ENCODE measurements at places on chromosomes 2 and 18.

- no peak for DNase-seq
These were observed 42.4 kb downstream of the TCF7L1 start for GRCh38 chr2:85175369-85176299.

DNA sequence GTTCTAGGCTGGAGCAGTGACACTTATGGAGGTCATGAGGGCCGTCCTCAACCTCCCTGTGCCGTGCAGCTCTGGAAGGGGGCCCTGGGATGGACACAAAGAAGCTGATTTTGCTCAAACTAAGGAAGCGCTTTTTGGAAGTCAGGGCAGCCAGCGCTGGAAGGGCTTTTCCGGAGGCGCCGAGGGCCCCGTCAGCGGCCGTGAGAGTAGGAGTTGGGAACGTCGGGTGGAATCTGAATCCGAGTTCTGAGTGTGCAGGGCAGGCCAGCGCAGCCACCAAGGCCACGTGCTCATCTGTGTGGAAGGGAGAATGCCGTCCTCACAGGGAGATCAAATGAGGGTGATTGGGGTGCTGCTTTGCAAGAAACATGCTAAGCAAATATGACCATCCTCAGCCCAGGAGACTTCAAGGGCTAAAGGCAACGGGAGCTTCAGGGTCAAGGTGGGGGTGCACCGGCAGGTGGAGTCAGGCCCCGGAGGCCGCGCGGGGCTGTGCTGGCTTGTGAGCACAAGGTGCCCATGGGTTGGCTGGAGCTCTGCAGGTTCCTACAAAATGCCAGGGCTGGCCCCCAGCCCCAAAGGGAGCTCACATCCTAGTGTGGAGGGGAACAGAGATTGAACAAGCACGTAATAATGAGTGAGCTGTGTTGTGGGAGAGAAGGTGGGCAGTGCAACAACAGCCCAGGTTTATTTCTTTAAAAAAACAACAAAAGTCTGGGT is 70.4 kb upstream of the HPCAL1 start:
- DNase-seq: no peak

GRCh38 chr2:118257696-118258095 is 169.4 kb downstream of the INSIG2 start:
- no peak for DNase-seq

DNA sequence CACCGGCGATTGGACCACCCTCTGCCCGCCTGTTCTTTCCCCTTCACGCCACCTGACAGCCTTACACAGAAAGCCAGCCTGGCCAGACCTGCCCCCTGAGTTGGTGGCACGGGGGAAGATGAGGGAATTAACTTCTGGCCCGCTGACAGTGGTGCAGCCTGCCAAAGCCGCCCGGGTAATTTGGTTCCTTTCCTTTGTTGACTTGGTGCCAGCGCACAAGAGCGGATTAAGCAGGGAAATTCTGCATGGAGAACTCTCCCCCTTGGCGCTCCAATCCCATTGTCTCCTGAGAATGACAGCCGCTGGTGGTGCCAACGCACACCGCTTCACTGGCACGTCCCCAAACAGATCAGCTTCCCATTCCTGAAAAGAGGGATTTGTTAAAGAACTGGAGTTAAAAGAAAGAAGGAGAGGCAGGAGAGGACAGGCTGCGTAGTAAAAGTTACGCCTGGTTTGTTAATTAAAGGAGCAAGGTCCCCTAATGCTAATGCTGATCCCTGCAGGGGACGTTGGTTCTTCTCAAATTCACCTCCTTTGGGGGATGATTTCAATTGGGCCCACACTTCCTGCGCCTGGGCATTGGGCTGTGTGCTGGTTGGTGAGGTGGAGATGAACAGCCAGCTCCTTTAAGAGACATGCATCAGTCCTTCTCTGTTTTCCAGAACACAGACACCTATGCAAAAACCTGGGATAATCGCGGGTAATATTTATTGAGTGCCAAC is 286.8 kb downstream of the MYCN start:
- DNase-seq: no peak

DNA sequence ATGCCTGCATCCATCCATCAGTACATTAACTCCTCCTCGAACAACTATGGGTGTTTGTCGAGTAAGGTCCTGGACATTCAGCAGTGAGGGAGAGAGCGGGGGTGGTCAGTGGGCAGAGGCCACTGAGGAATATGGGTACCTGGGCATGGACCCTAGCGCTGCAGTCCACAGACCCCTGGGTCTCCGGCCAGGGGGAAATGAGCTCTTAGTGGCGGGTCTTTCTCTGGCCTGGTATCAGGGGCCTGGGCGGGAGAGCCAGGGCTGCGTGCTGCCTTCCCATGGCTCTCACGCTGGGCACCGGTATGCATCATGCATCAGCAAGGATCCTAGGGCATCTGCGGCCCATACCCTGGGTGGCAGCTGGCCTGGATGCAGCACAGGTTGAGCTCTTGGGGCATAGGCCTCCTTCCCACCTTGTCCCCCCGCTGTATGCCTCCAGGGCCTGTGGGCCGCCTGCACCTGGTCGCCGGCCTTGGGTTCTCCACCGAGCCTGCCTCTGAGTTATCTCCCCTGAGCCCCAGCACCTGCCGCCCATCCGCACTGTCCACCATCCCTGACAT is 1.3 kb upstream of the MOCOS start:
- DNase-seq: no peak

DNA sequence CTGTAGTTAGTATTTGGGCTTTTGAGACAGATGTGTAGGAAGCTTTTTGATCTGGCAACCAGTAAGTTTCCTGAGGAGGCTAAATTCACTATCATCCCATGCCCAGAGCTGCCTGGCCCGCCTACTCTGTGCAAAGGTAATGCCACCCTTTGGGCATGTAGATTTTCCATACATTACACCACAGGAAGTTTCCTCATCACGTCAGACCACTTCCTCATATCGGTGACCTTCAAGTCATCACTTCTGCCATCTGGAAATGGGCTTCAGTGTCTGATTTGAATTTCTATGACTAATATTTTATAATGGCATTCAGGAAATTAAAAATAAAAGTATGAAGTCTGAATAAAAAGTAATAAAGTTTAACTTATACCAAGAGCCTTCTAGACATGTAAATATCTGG is 825.4 kb downstream of the DCDC2C start:
- no peak for DNase-seq

GRCh38 chr18:2939317-2939716 is 73.6 kb downstream of the LPIN2 start:
- DNase-seq: no peak

- DNase-seq: no peak
These were observed 57.7 kb downstream of the CD28 start for GRCh38 chr2:203763938-203764664.

DNA sequence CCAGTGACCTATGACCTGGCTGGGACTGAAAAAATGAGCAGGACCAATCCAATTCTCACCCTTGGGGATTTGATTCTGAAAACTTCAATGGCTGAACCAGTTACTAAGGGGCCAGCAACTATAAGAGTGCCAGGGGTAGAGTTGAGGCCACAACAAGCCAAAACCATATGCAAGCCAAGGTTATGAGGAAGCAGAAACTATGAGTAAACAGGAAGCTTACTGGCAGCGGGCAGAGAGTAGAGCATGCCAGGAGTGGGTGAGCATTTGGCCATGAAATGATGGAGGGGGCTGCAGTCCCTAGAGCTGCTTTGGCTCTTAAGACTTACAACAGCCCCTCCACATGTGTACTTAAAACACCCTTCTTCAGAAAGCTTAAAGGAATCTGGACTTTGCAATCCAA is 82.4 kb downstream of the RBMS1 start:
- no peak for DNase-seq

DNA sequence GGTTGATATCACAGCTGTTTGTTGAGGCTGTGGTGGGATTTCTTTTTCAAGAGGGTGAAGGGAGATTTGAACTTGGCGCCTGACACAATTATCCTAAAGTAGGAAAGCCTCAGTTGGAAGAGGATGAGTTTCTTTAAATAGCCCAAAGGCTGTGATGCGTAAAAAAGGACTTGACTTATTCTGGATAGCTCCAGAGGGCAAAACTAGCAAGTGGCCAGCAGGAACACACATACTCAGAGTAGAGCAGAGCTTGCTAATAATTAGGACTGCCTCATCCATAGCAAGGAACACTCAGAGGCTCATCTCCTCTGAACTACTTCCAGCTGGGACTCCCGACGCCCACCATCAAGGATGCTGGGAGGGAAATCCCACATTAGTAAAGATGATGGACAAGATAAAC is 74.0 kb downstream of the AFF3 start:
- DNase-seq: no peak

- DNase-seq: no peak
These were observed 76.6 kb downstream of the CELF4 start for GRCh38 chr18:37489011-37489410.

GRCh38 chr2:208266936-208267335 is 881 bp downstream of the PIKFYVE start:
- no peak for DNase-seq

- no peak for DNase-seq
These were observed 17.5 kb upstream of the EXOC6B start for GRCh38 chr2:72843301-72843700.

DNA sequence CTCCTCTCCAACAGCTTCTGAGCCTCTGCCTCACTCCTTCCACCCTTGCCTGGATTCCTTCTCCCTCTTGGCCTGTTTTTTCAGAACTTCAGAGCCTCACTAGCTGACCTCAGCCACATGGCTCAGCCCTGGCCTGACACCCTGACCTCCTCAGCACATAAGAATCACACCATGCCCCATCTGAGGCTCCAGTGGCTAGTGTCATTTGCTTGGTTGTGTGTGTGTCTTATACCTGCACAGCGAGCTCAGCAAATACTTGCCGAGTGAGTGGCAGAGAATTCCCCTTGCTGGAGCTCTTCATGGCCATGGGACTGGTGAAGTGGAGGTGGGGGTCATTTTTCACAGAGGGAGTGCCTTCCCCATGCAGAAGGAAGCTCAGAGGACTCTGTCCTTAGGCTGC is 70.2 kb downstream of the CELF4 start:
- no peak for DNase-seq

DNA sequence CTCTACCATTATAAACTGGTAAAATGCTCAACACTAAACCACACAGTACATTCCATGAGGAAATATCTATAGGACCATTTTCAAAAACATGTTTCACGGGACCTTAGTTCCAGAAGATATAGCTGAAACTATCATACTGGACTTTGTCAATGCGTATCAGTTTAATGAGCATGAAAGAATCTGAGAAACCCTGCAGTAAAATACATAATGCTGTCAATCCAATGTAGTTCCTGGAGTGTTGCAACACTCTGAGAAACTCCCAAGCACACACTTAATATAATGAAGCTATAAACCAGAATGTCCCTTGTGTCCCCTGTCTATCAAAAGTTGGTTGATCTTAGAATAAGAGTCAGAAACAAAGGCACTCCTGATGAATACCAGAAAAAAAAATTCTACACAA is 16.2 kb downstream of the IWS1 start:
- DNase-seq: no peak

DNA sequence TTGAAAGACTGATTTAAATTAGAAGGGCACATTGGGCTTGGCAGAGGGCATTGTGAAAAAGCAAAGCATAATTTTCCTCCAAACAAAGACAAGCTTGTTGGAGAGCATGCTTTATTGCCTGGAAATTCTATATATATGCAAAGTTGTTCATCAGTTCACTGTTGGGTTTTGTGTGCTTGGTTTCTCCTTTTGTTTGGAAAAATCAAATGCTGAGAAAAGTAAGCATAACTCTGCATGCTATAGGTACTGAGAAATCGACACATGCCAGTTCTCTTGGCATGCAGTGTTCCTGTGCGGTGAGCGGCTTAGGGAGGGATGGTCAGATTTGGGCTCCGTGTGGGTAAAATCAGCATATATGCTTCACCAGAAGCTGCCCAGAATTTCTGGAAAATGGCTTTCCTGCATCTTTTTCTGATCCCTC is 161.0 kb downstream of the RAPGEF4 start:
- DNase-seq: no peak

GRCh38 chr2:96131152-96131812 is 7.0 kb downstream of the ASTL start:
- no peak for DNase-seq

- no peak for DNase-seq
These were observed 67.6 kb upstream of the FAM124B start for GRCh38 chr2:224469374-224469964.

GRCh38 chr2:179081954-179082353 is 32.0 kb upstream of the CCDC141 start:
- DNase-seq: no peak

GRCh38 chr2:238091436-238092060 is 8.6 kb upstream of the ESPNL start:
- no peak for DNase-seq

DNA sequence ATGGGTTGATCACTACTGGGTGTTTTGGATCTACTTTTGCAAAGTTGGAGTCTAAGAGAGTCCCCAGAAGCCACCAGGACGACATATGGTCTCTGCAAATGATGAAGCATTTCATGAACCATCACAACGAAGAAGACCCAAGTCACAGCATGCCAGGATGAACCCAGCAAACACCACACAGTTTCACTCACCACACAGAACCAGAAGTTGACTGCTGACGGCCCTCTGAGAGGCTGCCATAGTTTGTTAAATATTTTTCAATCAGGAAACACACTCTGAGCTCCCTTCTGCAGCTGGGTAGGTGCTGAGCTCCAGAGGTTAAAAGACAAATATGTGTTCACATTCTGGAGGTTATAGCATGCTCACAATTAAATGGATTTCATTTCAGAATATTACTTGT is 271.4 kb downstream of the DCDC2C start:
- DNase-seq: no peak

DNA sequence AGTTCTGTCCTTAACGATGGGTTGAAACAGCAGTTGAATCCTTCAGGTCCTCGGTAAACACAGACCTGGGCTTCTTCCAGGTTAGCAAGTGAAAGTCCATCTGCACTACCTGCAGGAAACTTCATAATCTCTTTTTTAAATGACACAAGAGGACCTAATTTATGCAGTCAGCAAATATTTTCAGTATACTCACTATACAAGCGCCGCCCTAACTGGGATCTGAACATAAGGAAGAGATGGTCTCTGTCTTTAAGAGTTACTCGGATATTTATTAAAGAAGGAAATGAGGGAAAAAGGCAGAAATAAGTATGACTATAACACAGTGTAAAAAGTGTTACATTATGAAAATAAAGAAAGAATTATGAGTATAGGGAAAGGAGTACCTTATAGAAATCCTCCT is 103.3 kb downstream of the NBAS start:
- no peak for DNase-seq

- no peak for DNase-seq
These were observed 647.6 kb upstream of the PKDCC start for GRCh38 chr2:41400088-41400665.

DNA sequence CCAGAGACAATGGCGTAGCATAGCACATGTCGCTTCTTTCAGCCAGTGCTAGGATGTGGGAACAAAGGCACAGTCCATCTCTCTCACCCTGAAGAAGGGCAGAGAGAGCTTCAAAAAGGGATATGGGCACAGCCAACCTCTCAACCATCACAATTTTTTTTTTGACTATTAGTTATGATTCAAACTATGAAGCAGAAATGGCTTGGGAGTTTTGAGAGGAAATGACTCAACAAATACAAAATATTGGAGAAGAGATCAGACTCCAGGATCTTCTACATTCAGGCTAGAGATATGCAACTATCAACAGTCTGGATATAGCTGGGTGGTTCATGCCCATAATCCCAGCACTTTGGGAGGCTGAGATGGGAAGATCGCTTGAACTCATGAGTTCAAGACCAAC is 109.1 kb downstream of the MCFD2 start:
- DNase-seq: no peak

All from activated CD8-positive, alpha-beta memory T cell treated with anti-CD3 and anti-CD28 coated beads for 1 hour (primary cell).